Right kidney (tissue), 9 donors: ENCODE measurements at places on chromosomes 2 and 18.
A peak's percentile ranks its signal among the peaks of the same experiment; 100 is the strongest.

GRCh38 chr18:13914170-13914569 is 1.2 kb downstream of the MC2R start:
- DNase-seq: no peak

GRCh38 chr18:55477860-55478581 is 110.0 kb downstream of the TCF4 start:
- no peak for DNase-seq

- DNase-seq: no peak
These were observed 72.7 kb downstream of the FAM228A start for GRCh38 chr2:24247592-24247991.

- DNase-seq: no peak
These were observed 157.7 kb downstream of the RPRM start for GRCh38 chr2:153320879-153321278.

- DNase-seq: peak; percentile 57
These were observed 14.3 kb upstream of the PRSS56 start for GRCh38 chr2:232505856-232506255.

DNA sequence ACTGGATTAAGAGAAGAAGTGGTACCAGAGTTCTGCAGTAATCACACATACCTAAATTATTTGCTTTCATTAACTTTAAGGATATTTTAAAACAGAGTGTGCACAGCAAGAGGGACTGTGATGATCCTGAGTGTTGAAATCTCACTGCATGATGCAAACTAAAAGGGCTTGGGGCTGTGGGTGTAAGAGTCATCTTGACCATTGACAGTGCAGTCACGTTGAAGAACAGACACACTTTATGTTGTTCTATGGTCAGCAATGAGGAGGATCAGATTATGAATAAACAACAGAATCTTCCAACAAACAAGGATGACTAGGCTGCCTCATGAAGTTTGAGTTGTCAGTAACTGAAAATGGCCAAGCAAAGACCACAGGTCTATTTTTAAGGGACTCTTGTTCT is 87.2 kb upstream of the GALNT5 start:
- no peak for DNase-seq

- peak; percentile 65 for DNase-seq
These were observed 82.4 kb downstream of the DDX1 start for GRCh38 chr2:15673919-15674636.

- no peak for DNase-seq
These were observed 16.8 kb upstream of the CUL3 start for GRCh38 chr2:224601923-224602322.

- peak; percentile 16 for DNase-seq
These were observed 269.8 kb upstream of the ID2 start for GRCh38 chr2:8412082-8412481.

- peak; percentile 55 for DNase-seq
These were observed 723 bp upstream of the SLC30A3 start for GRCh38 chr2:27263287-27264252.

DNA sequence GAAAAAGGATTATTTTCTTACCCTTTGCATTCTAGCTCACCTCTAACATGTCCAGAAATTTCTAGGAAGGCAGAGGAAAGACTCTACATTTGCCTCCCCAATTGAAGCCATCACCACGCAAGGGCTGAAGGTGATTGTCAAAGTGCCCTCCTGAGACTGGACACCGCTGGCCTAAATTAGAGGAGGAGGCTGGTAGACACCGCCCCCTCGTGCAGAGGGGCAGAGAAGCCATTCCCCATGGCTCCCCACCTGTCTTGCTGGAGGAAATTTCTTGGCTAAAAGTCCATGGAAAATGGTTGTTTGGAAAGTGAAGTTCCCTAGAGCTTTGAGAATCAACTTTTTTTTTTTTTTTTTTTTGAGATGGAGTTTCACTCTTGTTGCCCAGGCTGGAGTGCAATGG is 31.3 kb upstream of the CREB1 start:
- no peak for DNase-seq

- no peak for DNase-seq
These were observed 54.5 kb downstream of the FMNL2 start for GRCh38 chr2:152389483-152389882.

- DNase-seq: peak; percentile 72
These were observed 2.4 kb downstream of the EPAS1 start for GRCh38 chr2:46299365-46300263.

- peak; percentile 35 for DNase-seq
These were observed 243.0 kb downstream of the HDAC4 start for GRCh38 chr2:239157771-239158170.

DNA sequence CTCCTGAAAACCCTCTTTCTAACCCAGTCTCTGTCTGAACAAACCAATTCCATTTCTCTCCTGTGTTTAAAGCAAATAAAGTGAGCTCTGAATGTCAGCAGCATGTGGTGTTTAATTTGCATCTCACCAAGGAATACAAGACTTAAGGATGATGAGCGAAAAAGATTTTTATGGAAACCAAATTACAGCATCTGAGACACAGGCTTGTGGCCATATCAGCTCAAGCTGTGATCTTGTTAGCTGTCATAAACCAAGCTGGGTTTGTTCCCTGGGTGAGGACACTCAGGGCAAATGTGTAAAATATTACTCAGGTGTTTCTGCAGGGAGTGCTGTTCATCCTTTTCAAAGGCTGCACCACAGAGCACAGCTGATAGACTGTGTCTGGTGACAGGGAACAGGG is 129.3 kb upstream of the REV1 start:
- DNase-seq: no peak

- DNase-seq: no peak
These were observed 167.2 kb downstream of the MAP2 start for GRCh38 chr2:209591021-209591420.

DNA sequence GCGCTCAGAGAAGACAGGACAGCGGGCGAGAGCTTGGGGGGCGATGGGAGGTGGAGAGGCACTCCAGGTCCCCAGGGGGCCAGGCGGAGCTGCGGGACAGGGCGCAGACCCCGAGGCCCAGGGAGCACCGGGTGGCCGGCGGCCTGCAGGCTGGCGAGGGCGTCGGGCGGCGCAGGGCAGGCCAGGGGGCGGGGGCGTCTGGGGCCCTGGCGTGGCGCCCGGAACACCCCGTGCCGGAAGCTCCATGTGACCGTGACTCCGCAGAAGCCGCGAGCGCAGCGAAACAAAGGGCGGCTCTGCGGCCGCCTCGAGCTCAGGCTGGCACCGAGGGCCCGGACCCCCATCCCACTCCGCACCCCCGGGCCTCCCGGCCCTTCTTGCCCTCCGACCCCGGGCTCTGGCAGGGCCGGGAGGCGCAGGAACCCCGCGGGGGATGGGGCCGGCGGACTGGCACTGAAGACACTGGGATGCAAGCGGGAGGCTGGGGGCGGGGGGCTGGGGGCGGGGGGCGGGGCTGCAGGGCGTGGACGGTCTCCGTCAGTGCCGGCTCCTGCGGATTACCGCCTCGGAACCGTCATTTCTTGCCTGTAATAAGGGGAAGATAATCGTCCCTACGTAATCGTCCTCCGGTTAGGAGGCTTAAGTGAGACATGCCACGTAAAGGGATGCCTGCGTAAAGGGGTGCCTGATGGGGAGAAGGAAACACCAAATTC is 19.1 kb downstream of the SH2D6 start:
- peak; percentile 89 for DNase-seq

- DNase-seq: no peak
These were observed 95.1 kb upstream of the CCBE1 start for GRCh38 chr18:59792353-59792752.

DNA sequence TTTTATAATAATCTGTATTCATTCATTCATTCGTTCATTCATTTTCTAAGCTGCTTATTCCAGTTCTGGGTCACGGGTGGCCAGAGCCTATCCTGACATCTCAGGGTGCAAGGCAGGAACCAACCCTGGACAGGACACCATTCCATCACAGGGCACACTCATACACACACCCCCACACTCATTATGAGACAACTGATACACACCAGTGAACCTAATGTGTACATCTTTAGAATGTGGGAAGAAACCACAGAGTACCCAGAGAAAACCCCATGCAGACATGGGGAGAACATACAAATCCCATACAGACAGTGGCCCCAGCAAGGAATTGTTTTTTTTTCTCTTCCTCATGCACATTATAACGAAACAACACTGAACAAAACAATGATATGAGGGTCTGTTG is 54.7 kb downstream of the RTN4 start:
- DNase-seq: no peak

DNA sequence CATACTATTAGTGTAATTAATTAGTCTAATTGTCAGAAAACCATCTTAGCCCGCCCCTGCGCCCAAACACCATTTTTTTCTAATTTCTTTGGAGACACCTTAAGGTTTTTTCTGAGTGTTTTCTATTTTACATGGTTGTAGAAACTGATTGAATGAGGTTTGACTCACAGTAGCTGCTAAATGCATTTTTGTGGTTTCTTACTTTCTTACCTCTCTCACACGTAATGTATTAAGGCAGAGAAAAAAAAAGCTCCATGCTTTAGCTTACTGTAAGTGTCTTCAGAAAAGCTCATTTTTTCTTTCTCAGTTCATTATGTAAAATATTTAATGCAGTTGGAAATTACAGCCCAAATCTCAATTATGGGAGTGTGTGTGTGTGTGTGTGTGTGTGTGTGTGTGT is 548.5 kb upstream of the LRRTM4 start:
- DNase-seq: no peak
